Activated CD4-positive, alpha-beta T cell treated with anti-CD3 and anti-CD28 coated beads for 36 hours (primary cell): ENCODE measurements at places on chromosomes 2 and 18. TPM values are rescaled to one million over a fixed set of nuclear protein-coding genes. Genes with fewer than 3 reads are reported as not detected.

GRCh38 chr2:206211657-206212255 is 52.1 kb downstream of the EEF1B2 start:
- peaks cover 4% of the 10 kb centered on the region for H3K27me3 ChIP-seq
- H3K4me1 ChIP-seq, result peaks cover 6% of the 10 kb centered on the region
- H3K4me3 ChIP-seq, result no peak overlapping the region

DNA sequence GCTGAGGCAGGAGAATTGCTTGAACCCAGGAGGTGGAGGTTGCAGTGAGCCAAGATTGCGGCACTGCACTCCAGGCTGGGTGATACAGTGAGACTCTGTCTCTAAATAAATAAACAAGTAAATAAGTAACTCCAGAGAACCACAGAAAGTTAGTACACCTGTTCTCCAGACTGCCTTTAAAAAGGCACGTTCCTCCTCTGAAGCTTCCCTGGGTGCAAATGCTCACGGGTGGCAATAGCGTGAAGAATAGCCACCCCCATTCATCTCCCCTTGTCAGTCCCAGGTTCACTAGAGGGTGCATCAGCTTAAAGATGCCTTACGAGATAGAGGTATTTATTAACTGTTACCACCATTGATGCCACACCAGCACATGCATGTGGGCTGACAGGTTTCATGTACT is 64.3 kb upstream of the RTN4 start:
- H3K27ac ChIP-seq, result no peak overlapping the region
- peaks cover 3% of the 10 kb centered on the region for H3K4me1 ChIP-seq
- no peak for DNase-seq
- H3K27me3 ChIP-seq, result no peaks in the 10 kb centered on the region
- no peaks in the 10 kb centered on the region for H3K36me3 ChIP-seq

DNA sequence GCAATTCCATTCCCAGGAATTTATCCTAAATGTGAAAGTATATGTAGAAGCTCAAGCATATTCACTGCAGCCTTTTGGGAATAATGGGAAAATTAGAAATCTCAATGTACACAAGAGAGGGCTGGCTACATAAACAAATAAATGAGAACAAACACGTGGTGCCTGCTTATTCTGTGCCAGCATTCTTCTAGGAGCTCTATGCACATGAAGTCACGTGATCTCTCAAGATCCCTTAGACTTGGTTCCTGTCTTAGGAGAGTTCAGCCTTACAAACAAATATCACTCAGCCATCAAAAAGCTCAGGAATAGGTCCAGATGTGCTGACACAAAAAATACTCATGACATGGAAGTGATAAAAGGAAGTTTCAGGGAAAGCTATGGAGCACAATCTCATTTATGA is 92.9 kb upstream of the SP3 start:
- H3K27me3 ChIP-seq, result peaks cover 5% of the 10 kb centered on the region
- H3K4me1 ChIP-seq, result no peaks in the 10 kb centered on the region
- no peak for DNase-seq
- H3K27ac ChIP-seq, result no peak overlapping the region
- H3K36me3 ChIP-seq, result peaks cover 5% of the 10 kb centered on the region

Gene SP140
- total RNA-seq, result 84.2 TPM

Gene SRD5A2
- total RNA-seq, result not detected
